ENCODE measurements at places on chromosomes 11 and 22.

DNA sequence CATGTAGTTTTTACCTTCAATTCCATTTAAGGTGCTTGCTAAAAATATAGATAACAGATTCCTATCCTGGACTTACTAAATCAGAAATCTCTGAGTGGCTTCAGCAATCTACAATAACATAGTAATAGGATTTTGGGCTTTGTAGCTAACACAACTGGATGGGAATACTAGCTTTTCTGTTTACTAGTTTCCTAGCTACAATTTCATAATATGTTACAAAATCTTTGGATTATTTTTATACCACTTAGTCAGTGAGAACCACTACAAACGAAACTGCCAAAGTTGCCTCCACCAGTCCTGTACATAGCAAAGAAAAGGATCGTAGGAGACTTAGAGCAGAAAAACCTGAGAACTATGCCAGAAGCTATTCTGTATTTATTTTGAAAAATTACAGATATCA lies 87.7 kb upstream of the ANO3 start:
- DNase-seq, result no peak

DNA sequence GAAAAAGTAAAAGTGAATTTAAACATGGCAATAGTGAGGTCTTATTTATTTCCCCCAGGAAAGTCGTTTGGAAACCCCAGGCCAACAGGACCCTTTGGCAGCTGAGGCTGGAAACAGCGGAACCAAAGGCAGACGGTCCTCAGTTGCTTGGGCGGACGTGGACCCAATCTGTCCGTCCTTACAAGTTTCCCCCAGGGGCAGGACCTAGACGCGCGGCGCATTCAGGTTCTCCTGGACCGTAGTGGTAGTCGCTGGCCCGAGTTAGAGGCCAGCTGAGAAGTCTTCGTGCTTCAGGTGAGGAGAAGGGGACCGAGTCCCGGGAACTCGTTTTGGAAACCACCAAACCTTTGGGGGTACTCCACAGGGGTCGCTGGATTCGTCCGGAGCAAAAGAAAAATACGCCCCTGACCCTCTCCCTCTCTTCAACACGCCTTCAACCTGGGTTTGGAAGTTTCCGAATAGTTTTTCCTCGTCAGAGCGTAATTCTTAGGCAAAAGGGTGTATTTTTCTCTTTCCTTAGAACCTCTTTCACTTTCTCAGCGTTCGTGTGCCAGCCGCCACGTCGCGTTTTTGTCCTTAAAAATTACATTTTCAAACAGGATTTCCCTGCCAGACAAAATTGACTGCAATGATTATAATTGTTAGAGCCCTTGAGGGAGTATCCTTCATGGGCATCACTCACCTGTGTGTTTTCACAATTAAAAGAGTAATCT lies 2.1 kb downstream of the METTL15 start:
- DNase-seq, result no peak

GRCh38 chr11:10824888-10825287 lies 16.2 kb upstream of the EIF4G2 start:
- DNase-seq, result no peak

GRCh38 chr11:10943968-10944367 lies 86.1 kb upstream of the ZBED5 start:
- no peak for DNase-seq

- DNase-seq, result no peak
Measured at GRCh38 chr11:62479631-62480201, 60.9 kb downstream of the SCGB1A1 start.

GRCh38 chr11:59062602-59063529 lies 23.2 kb upstream of the GLYATL1B start:
- no peak for DNase-seq

GRCh38 chr11:114098927-114099326 lies 39.4 kb downstream of the ZBTB16 start:
- no peak for DNase-seq

- DNase-seq, result no peak
Measured at GRCh38 chr11:76380159-76380976, 564 bp downstream of the THAP12 start.

DNA sequence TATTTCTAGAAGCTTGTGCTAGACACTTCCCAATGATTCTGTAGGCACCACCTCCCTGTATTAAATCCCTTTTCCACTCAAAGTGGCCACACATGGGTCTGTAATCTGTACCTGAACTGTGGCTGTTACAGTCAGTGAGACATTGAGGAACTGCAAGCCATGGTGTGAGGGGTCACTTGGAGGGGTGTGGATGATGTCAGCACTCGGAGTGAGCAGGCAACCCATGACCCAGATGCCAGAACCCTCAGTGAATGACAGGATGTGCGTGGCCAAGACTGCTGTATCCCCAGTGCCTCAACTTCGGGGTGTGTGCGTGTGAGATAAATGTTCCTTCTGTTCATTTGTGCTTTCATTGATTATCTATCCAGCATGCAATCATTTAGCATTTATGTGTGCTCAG lies 14.7 kb upstream of the SHANK3 start:
- DNase-seq, result no peak

DNA sequence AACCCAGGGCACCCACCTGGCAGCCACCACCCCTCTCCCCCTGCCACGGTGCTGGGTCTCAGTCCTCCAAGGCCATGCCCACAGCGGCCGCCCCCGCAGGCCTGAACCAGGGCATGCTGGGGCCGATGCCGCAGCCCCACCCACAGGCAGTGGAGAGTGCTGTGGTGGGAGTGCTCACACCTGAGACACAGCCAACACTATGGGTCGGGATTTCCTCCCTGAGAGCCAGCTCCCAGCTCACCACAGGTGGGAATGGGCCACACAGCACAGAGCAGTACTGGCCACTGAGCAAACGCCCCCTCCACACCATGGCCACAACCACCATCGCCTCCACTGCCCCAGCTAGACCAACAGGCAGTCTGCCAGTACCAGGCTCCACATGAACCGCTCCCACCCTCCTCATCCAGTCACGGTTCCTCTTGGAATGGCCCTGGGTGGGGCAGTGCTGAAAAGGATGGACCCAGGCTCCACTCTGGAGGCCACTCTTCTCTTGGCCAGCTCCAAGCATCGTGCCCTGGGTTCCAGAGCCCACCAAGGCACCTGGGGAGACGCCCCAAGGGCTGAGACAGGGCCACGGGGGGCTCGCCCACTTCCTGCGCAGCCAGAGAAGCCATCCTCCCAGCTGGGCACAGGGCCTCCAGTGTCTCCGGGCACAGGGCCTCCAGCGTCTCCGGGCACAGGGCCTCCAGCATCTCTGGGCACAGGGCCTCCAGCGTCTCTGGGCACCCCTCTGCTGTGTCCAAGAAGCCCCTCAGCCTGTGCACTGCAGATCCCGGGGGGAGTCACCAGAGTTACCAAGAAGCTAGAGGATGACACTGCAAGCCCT lies 14.2 kb downstream of the MOB2 start:
- DNase-seq, result no peak

DNA sequence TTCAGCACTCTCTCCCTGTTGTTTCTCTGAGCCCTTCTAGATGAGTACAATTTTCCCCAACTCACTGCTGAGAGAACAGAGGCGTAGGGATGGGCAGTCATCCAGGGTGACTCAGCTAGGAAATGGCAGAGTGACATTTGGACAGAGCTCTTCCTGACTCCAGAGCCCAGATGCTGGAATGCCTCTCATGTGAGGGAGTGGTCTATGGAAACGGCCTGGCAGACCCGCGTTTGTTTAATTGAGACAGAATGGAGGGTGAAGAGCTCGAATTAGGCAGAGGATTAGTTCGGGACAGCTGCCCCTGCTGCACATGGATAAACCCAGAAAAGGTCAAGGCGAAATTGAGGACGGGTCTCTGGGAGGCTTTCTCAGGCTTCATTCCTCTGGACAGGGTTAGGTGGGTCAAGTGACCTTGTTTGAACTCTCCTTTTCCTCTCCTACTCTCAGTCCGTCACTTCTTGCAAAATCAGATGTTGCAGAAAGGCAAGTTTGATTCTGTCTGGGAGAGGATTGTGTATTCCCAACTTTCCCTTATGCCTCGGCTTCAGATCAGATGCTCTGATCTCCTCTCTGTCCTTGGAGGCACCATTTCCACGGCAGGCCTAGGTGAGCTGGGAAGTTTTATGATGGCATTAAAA lies 7.6 kb upstream of the LMO2 start:
- DNase-seq, result no peak

GRCh38 chr11:30917859-30918478 lies 331.8 kb upstream of the MPPED2 start:
- DNase-seq, result peak; percentile 50

DNA sequence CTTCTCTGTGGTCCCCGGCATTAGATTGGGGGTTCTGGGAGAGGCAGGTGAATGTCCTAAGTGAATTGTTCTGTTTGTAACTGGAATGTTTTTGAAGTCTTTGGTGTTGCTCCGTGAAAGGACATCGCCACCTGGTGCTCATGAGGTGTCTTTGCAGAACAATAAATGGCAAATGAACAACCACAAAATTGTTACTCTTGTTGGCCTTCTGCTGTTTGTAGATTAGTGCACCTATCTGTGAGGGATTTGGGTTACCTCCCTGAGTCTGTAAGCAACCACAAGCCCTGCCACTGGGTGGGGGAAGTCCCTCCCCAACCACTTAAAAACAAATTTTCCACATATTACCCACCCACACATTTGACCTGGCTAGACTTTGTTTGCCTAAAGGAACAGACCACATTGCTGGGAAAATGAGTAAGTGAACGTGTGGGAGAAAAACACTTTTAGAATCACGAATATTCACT lies 4.7 kb downstream of the MPEG1 start:
- DNase-seq, result peak; percentile 13

DNA sequence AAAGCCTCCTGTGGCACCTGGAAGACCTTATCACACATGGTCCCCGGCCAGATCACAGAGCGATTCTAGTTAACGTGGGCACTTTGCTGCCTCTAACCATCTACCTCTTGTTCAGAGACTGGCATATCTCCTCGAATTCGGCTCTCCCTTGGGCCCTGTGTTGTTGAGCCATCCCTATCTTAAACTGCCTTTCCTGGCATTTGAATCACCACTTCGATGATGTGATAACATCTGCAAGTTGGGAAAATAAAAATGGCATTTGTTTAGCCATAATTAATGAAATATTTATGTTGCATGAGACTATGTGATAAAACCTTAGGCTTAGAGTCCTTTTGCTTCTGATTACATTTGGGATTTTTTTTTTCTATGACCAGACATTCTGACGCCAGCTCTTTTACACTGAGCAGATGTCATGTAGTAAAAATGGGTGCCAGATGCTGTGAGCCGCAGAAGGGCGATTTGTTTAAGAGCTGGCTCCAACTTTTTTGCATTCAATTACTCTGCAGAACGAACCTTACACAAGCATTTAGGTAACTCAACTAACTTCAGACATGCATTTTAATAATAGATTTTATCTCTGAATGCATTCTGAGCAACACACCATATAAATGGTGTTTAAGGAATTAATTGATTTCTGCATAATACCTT lies 58.5 kb upstream of the PARVA start:
- DNase-seq, result peak; percentile 85

DNA sequence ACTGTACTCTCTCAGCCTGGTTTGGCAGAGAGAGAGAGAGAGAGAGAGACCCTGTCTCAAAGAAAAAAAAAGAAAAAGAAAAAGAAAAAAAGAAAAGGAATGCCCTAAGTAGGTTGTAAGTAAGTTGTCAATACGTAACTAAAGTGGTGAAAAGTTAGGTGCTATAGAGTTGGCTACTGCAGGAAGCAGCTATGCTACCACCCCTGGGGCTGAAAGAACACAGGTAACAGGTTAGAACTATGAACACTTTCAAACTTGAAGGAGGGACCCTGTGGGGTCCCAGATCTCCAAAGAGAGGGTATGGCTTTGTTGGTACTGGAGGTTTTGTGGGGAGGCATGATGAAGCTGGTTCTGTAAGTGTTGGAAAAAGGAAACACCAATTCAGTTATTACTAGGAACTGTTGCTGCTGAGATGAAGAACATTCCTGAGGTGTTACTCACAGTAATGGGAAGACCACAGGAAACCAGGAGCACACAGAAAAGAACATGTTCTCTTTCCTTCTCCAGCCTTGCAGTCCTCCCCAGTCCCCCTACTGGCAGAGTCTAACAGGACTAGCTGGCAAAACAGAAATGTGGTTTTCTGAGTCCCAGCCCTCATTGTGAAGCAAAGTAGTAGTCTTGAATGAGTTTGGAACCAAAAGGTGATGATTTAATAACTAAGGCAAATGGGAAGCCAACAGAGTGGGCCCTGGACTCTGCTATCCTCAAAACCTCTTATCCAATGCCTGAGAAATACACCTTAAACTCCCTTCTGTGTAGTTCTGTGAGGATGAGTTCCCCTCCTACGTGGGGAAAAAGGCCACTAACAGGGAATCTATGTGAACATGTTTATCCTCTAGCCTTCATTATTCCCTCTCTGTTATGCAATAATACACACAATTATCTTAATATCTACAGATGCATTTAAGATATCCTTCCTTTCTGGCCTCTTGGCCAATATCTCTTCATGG lies 427.0 kb upstream of the DDI1 start:
- DNase-seq, result no peak

- no peak for DNase-seq
Measured at GRCh38 chr11:5362017-5362625, 10.8 kb downstream of the OR51B6 start.

GRCh38 chr11:71089571-71089970 lies 162.8 kb downstream of the SHANK2 start:
- DNase-seq, result no peak

DNA sequence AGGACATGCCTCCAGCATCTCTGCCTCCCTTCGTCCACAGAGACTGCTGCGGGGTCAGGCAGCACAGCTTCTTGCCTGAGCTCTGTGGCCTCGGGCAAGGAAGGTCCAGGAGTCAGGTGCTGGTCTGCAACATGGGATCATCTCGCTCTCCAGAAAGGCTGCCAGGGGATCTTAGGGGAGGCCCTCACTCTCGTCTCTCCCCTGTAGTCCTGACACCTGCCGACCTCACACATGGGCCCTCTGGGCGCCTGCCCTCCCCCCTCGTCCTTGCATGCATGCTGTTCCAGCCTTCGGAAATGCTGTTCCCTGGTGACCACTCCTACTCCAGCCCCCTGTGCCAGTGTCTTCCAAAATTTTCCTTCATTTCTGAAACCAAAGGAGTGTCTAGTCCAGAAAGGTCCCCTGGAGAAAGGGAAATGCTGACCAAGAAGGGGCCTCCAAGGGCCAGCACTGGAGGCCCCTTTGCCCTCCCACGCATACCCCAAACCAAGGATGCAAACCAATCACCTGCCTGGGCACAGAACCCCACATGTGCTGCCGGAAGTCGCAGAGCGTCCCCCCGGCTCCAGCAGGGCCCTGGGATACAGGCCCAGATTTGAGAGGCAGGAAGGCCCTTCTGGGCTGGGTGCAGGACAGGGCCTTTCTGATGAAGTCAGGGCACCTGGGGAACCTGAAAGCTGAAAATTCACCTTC lies 41.0 kb downstream of the IGF2 start:
- DNase-seq, result no peak

- no peak for DNase-seq
Measured at GRCh38 chr11:15758857-15759465, 597.4 kb downstream of the SOX6 start.

DNA sequence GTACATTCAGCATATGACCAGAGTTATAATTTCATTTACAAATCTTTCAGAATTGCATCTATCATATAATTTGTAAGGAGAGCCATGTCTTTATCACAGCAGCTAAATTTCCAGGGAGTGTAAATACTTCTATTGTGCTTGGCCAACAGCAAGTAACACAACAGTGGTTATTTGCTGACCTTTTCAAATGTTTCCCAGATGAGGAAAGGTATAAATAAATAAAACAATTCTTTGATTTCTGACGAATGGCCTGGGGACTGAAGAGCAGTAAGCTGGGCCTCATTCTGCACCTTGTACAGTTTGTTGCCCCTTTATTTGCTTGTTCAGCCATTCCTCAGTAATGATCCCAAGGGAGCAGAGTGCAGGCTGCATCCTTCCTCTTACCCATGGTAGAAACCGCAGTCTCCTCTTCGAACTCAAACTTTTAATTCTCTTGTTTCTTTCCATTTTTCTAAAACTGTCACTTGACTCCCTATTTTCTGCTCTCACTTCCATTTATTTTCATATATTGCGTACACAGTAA lies 132.8 kb downstream of the DDX10 start:
- DNase-seq, result no peak

GRCh38 chr11:70604630-70605467 lies 206.5 kb downstream of the CTTN start:
- DNase-seq, result no peak
